ENCODE measurements at places on chromosomes 5 and 9.

GRCh38 chr9:98381311-98382103 lies 126.1 kb upstream of the TBC1D2 start:
- no peak for DNase-seq

- no peak for DNase-seq
Observed at GRCh38 chr9:116656977-116657376, 30.1 kb upstream of the TRIM32 start.

- no peak for DNase-seq
Observed at GRCh38 chr9:2824564-2824963, 19.3 kb downstream of the PUM3 start.

GRCh38 chr9:5632540-5632939 lies 3.6 kb downstream of the RIC1 start:
- no peak for DNase-seq
